ENCODE measurements at places on chromosomes 6 and 20.

DNA sequence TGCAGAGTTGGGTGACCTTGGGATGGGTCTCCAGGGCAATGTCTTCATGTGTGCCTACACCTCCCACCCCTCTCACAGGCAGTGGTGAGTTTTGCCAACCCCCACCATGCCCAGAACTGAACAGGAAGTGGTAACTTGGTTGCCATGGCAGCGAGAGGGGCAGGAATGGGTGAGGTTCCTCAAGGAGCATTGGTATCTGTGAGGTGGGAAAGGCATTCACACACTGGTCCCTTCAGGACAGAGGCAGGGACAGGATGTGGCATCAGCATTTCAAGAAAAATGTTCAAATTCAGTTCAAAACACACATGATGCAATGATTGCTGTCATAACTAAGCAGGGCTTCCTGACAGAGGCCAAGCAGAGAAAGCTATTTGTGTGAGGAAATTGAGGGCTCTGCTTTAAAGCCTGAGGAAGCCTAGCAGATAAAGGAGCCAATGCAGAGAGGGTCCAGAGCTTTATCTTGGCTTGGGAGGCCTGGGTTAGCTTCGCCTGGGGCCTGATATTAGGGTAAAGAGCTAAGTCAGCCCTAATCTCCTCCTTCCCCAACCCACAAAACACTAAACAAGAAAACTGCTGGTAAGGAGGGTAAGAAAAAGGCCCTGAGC, 551 bp downstream of the TREML2 start:
- peak; percentile 25 for DNase-seq

DNA sequence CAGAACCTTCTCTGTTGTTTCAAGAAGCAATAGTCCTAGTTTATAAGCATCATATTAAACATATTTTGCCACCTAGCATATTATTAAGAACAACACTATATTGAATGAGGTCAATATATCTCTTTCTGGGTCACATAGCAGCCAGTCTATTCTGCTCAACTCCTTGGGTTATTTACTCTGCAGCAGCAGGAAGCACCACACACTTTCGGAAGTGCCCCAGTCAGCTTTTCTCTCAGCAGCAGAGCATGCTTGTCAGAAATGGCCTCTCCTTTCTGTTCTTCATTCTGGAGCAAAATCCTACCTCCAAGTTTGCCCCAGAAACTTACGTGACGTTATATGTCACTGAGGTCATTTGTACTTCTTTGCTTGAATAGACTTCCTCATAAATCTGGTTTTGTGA, 22.7 kb downstream of the CFAP206 start:
- no peak for DNase-seq

GRCh38 chr6:134097114-134097707, 44.8 kb upstream of the SLC2A12 start:
- DNase-seq, result peak; percentile 52

DNA sequence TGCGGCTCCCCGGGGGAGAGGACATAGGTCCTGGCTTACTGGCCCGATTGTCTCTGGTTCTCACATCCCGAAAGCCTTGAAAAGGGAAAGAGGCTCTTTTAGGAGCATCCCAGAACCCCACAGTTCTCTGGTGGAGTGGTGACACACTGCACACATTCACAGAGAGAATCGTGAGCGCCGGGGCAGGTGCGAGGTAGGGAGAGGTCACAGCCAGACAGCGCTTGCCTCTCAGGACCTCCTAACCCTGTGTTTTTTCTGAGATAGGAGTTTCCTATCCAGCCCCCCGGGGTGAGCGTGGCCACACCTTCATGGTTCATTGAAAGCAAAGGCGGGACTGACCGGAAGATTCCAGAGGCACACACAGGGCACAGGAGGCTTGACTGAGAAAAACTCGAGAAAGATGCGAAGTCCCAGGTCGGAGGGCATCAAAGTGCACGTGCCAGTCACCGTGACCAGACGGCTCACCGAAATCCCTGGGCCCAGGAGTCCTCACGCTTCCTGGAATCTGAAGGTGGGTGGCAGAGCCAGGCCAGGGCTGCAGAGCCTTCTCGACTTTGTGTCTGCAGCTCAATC, 46.5 kb upstream of the FRMD1 start:
- no peak for DNase-seq

- no peak for DNase-seq
Measured at GRCh38 chr6:33433001-33433543, 13.2 kb downstream of the SYNGAP1 start.

DNA sequence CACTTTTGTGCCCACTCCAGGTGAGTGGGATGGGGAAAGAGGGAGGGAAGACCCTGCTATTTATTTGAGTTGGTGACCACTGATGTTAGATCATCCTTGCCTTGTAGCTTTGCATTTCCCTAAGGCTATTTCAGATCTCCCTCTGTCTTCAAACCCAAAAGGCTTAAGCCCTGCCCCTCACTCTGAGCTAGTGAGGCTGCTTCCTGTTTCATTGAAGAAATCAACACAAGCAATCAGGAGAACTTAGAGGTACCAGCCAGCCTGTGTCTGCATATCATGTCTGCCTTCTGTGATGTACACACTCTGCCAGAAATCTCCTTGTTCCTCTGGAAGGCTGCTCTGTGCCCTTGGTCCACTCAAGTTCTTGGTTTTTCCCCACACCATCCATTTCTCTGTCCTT, 135.3 kb downstream of the ARID1B start:
- DNase-seq, result no peak

- DNase-seq, result no peak
Measured at GRCh38 chr6:169738976-169739529, 12.3 kb downstream of the DYNLT2 start.

DNA sequence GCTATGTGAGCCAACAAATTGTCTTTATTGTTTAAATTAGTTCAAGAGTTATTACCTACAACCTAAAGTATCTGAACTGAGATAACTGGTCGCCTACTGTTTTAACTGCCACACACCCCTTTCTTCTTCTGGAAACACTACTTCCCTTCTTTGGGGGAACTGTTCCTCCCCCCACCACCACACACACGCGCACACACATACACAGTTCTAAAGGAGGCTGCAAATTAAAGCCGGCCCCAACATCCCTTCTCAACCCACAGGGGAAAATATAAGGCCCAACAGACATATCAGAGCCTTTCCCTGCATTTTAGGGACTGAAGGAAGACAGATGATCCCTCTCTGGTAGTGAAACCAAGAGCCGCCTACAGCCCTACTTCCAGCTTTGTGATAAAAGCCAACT, 348.0 kb upstream of the JARID2 start:
- no peak for DNase-seq

DNA sequence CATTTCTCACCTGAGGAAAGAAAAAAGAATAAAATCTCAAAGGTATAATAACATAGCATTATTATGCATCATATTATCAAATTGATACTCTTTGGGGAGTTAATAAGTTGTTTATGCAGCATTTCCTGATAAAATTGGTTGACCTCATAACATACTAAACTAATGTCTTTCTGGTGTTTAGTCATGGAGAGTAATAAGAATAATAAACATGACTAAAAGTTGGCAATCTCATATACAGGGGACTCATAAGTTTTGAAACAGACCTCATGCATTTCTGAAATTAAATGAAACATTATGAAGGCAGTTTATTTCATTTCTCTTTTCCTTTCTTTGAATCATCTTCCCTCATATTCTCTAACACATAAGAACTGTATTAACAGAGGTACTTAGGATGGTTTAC, 60.5 kb upstream of the PRDM1 start:
- no peak for DNase-seq

GRCh38 chr6:97280766-97281165, 2.2 kb downstream of the MMS22L start:
- DNase-seq, result no peak

GRCh38 chr6:105019285-105019684, 62.4 kb downstream of the LIN28B start:
- no peak for DNase-seq

- DNase-seq, result no peak
Measured at GRCh38 chr6:28941684-28942448, 18.1 kb upstream of the TRIM27 start.

GRCh38 chr20:64110411-64111068, 3.2 kb upstream of the NPBWR2 start:
- DNase-seq, result no peak

GRCh38 chr6:78693835-78694234, 173.5 kb upstream of the IRAK1BP1 start:
- no peak for DNase-seq

GRCh38 chr20:10739566-10739965, 65.8 kb upstream of the JAG1 start:
- no peak for DNase-seq

GRCh38 chr6:1597121-1597744, 12.5 kb upstream of the FOXC1 start:
- no peak for DNase-seq

GRCh38 chr6:167817729-167818128, 9.0 kb upstream of the AFDN start:
- no peak for DNase-seq

GRCh38 chr6:126131246-126131645, 144.9 kb downstream of the TRMT11 start:
- DNase-seq, result no peak

DNA sequence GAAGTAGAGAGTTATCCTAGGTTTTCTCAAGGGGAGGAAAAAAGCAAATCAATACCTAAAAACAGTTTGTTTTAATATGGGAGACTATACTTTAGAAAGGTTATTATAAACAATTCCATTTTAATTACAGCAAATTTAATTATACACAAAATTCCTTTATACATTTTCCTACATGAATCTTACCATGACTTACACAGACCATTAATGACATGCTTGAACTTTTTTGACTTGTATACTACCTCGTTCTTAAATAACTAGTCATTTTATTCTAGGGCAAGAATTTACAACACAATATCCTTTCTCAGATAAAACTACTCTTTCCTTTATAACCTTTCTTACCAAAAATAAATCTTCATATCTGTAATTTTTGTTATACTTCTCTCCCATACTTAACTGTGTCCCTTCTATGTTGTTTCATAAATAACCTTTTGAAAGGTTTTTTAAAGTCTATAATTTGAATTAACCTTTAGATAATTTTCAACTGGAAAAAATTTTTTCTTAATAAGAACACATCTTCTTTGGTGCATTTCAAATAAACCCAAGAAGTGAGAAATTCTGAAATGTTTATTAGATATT, 729.4 kb downstream of the TENT5A start:
- no peak for DNase-seq

- no peak for DNase-seq
Measured at GRCh38 chr20:54207053-54207742, 689 bp upstream of the PFDN4 start.

- DNase-seq, result peak; percentile 26
Measured at GRCh38 chr6:149938571-149939355, 3.1 kb upstream of the ULBP2 start.

DNA sequence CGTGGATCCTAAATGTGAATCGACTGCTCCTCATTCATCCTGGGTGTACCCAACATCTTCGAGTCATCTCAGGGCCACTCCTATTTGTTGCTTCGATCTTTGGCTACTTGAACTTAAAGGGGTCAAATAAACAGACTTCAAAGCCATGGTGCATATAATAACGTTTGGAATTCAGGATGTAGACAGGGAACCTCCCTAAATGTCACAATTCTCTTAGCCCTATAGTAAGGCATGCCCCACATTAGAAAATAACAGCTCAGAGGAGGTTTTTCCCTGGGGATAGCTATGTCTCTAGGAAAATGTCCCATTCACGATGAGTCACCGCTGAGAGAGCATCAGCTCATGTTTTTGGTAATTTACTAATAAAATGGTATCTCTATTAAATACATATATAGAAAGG, 54.8 kb upstream of the BMP6 start:
- no peak for DNase-seq
